ENCODE measurements at places on chromosomes 5 and 9.

DNA sequence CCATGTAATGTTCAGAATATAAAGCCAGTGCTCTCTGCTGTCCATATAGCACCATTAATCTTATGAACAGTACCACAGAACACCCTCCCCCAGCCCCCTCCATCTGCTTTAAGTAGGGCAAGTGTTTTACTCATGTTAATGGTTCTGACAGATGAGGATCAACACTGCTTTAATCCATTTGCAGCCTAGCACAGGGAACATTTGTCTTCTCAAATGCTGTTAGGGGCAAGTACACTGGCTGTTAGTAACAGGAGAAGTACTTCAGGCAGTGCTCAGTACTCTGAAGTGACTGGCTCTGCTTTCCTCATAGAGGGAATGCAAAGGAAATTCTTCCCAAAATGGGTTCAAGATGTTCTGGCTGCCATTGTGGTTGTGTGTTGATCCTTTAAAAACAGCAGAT is 202.6 kb downstream of the DCP2 start:
- no peak for DNase-seq

- DNase-seq: no peak
These were observed 61.6 kb downstream of the COL27A1 start for GRCh38 chr9:114216976-114217375.

DNA sequence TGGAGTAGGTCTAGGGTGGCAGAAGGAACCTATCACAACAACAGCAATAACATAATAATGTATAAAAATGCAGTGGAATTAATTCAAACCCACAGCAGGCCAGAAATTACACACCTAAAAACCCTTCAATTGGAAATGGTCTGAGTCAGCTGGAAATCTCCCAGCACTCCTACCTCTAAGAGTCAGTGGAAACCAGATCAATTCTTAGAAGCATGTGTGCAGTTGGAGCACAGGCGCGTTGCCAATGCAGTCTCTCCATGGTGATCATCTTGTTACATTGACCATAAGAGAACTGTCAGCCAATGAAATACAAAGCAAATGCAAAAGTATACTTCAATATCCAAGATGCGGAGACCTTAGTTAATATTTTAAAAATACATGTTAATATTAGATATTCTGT is 15.1 kb upstream of the CSNK1G3 start:
- DNase-seq: no peak

GRCh38 chr5:177509381-177509951 is at the start of gene DOK3:
Gene DOK3, minus strand, starts transcription at chr5:177509826. Its CDS starts 286 bp downstream, at chr5:177509540.
- DNase-seq: no peak

DNA sequence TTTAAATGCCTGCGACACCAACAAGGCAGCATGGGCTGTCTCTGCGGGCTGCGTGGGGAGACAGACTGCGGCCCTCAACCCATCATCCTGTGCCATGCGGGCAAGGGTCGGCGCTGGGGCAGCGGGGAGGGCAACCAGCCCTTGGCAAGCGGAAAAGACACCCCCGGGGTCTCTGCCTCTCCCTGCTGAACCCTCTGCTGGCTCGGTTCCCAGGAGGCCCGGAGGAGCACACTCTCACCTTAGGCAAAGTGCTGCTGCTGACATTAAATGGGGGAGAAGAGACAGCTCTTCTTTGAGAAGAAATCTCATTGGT is 129.6 kb upstream of the PPP1R26 start:
- no peak for DNase-seq

- DNase-seq: no peak
These were observed 83.9 kb downstream of the TRPM3 start for GRCh38 chr9:71037521-71037920.

DNA sequence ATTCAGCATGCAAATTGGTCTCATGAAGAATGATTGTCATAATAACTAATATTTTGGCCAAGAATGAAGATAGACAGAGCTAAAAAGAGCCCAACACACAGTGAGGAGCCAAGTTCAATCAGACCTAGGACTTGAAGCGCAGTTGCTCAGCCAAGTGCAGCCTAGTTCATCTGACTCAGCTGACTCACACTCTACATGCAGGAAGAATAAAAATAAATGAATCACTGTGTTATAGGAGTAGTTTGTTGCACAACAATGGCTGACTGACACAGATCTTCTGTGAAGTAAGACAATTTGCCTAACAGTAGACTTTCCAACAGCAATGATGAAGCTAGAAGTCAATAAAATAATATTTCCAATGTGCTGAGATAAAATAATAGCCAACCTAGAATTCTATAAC is 261.5 kb downstream of the CEMIP2 start:
- no peak for DNase-seq

DNA sequence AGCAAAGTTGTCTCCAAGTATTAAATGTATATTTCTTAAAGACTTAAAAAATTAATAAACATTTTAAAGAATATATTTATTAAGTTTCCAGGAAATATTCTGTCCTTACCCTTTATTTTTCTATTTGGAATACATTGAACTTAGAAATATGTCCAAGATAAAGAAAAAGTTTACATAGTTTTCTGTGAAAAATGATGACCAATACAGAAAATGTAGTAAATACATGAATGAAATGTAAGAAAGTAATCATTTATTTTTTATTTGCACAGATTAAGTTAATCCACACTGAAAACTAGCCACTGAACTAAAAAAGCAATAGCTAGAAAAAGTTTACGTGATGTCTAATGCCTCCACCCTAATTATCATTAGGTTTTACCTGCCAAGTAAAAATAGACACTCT is 273.2 kb downstream of the ARL15 start:
- DNase-seq: no peak

- DNase-seq: no peak
These were observed 1.9 kb upstream of the ANKRD18A start for GRCh38 chr9:38622288-38622674.

DNA sequence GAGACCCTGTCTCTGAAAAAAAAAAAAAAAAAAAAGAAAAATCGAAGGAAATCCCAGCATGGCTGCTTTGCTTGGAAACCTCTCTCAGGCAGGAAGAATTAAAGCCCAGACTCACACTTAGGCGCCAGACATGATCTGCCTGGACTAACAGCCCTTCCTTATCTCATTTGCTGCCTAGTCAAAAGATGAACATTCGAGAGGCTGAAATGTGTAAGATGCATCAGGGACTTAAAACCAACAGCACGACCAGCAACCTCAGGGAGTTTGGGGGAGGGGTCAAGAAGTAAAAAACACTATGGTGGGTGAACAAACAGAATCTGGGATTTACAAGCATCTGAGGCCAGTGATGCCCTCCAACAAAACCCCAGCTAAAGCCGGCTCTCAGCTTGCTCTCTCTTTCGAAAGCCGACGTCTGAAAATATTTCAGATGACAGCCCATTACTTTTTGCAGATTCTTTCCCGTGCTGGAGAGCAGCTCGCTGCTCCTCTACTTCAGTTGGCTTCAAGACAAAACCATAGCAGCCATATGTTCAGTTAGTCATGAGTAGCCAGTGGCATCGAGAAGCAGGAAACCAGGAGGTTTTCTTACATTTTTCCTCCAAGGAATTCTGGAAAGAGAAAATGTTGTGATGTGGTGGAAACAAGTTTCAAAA is 249.9 kb downstream of the MARCHF11 start:
- no peak for DNase-seq

DNA sequence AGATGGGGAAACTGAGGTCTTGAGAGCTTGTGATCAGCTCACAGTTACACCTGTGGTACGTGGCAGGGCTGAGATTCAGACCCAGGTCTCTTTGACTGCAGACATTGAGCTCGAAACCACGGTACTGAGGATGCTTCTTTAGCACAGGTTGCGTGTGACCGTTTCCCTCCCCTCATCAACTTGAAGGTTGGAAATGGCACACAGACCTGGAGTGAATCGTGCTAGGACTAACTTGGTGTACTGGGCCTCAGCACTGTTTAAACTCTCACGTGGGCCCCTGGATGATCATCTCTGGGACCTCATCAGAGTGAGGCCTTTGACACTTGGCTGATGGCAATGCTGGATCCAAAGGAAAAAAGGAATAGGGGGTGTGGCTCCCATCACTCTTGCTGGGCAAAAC is 106.0 kb downstream of the MVB12B start:
- no peak for DNase-seq

GRCh38 chr5:56337715-56338319 is 104.7 kb upstream of the ANKRD55 start:
- no peak for DNase-seq

DNA sequence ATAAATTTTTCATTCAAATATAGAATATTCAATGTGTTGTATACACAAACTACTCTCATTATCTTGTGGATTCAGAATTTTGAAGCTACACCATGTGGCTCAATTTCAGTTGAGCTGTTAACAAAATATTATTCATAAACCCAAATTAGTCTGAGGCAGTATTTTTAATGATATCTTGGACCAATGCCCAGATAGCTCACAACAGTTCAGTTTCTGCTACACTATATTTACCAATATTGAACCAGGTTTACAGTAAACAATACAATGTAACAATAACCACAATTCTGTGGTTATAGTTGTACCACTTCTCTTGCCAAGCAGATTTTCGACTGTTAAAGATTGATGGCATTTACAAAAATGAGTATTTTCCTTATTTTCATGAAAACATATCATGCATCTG is 99.9 kb downstream of the SSBP2 start:
- no peak for DNase-seq

GRCh38 chr5:143624465-143624864 is 187.5 kb upstream of the HMHB1 start:
- no peak for DNase-seq

DNA sequence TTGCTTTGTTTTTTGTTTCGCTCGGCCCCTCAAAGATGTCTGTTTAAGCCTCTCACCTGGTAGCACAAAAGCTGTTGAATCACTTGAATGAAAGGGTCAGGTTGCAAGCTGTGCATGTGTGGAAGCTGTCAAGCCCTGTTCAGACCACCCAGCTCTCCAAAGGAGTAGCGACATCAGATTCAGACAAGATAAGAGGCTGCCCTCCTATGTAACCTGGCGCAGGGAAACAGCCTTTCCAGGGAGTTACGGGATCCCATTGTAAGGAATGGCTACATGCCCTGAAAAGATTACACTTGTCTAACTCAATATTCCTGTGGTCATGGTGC is 2.9 kb downstream of the FREM1 start:
- no peak for DNase-seq

DNA sequence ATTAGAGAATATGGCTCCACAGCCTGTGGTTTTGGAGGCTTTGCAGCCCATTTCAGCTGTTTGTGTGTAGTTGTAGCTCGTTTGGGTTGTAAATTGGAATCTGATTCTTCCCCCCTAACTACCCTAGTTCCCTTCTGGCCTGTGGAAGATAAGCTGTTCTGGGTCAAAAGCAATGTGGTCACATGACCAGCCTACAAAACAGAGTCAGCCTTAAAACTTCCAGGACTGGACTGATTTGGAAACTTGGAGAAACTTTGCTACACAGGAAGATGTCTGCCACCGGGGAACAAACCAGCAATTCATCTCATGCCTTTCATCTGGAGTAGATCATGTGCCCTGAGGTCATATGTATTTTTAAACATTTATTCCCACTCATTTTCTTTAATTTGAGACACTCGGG is 83.8 kb downstream of the DAPK1 start:
- no peak for DNase-seq

GRCh38 chr5:116668390-116668789 is 93.8 kb upstream of the SEMA6A start:
- DNase-seq: no peak

- DNase-seq: no peak
These were observed 52.4 kb downstream of the NIPBL start for GRCh38 chr5:36928947-36929346.

- DNase-seq: no peak
These were observed 2.0 kb downstream of the SV2C start for GRCh38 chr5:76085243-76085579.

GRCh38 chr9:30574355-30575151 is 1809.9 kb upstream of the ACO1 start:
- DNase-seq: no peak

DNA sequence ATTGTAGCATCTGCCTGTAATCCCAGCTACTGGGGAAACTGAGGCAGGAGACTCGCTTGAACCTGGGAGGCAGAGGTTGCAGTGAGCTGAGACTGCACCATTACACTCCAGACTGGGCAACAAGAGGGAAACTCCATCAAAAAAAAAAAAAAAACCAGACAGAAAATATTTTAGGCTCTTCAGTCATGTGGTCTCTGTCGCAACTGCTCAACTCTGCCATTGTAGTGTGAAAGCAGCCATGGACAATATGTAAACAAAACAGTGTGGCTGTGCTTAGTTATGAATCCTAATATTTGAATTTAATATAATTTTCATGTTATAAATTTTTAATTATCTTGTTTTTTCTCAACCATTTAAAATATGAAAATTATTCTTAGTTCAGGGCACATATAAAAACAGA is 38.4 kb downstream of the ZFAND5 start:
- DNase-seq: no peak

- DNase-seq: no peak
These were observed 78.0 kb downstream of the NSUN2 start for GRCh38 chr5:6554812-6555211.

GRCh38 chr9:114240647-114241558 is 82.0 kb upstream of the ORM1 start:
- no peak for DNase-seq

- no peak for DNase-seq
These were observed 119.5 kb downstream of the FAM114A2 start for GRCh38 chr5:153919161-153919560.

DNA sequence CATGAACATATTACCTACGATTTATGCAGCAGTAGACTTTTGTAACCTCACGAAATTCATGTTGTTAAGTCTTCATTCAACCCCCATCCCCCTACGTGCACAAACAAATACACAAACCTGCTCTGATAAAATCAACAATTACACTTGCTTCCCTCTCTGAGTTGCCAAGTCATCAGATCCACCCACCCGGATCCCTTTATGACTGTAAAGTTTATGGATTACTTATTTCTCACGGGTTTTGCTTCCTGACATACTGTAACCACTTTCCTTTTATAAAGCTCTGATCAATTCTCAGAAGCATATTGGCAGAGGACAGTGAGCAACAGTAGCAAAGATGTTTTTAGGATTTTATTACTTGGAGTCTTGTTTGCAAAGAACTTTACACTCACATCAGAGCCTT is 70.5 kb downstream of the MLLT3 start:
- no peak for DNase-seq

DNA sequence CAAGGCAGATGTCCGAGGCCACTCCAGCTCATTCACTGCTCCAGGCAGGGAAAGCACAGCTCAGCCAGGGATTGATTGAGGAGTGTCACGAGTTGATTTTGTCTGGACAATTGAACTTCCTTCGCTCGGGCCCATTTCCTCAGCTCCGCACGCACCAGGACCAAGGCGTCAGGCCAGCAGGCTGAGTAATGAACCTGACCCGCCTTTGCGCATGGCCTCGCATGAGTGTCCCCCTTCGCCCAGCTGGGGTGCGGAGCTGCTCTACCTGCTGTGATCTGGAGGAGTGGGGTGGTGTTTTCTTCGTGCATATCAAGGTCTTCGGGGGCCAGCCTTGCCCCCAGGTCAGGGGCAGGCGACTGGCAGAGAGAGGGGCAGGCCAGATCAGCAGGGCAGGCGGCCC is 44.0 kb downstream of the VAV2 start:
- no peak for DNase-seq

DNA sequence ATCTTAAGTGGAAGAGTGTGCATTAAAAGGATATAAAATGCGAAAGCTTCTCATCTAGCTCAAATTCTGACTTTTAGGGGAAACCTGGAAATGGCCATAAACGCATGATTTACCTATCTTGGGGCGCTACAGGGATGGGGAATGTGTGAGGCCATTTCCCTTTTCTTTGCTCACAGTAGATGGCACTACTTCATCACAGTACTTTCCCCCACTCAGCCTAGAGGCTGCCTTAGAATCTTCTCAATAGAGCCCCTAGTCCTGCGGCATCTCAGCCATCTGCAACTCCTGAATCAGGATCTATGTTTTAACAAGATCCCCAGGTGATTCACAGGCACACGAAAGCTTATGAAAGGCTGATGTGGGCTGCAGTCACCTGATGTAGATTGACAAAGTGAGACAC is 110.8 kb downstream of the LHFPL2 start:
- peak; percentile 44 for DNase-seq

GRCh38 chr9:20441166-20441565 is 181.1 kb downstream of the MLLT3 start:
- no peak for DNase-seq

Data from SHP77 (cell line).